ENCODE measurements at places on chromosomes 1 and 21.

DNA sequence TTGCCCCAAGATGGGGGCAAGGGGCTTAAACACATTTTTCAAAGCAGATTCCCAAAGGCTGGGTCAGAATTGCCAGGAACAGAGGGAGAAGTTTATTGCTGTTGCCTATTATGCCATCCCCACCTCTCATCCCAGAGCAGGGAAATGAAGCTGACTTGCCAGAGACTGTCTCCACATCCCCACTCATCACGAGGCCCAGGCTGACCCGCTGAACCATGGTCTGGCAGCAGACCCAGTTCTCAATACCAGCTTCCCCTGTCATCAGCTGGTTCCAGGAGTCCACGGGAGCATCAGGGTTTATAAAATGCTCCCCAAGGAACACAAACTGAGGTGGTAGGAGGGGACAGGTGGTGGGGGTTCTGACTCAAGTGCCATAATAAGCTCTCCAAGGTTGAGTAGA is 605.9 kb downstream of the NPHP4 start:
- H3K4me1 ChIP-seq: no peaks in the 10 kb centered on the region
- DNase-seq: no peak
- no peaks in the 10 kb centered on the region for H3K27me3 ChIP-seq
- H3K27ac ChIP-seq: no peak overlapping the region

DNA sequence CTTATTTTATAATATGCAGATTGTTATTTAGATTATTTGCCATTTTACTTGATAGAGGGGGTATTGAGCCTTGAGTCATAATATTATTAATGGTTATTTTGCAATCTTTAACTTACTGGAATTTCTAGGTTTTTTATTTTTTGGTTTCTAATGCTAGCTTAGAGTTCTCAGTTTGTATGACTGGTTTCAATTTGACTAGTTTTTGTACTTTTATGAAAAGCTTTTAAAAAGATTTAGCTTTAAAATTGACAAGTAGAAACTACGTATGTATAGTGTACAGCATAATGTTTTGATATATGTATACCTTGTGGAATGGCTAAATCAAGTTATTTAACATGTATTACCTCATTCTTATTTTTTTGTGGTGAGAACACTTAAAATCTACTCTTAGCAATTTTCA is 41.5 kb downstream of the CEP350 start:
- H3K4me3 ChIP-seq: no peak overlapping the region
- no peaks in the 10 kb centered on the region for H3K27me3 ChIP-seq
- peaks cover 23% of the 10 kb centered on the region for H3K4me1 ChIP-seq
- no peak overlapping the region for H3K27ac ChIP-seq
- peaks cover 48% of the 10 kb centered on the region for H3K36me3 ChIP-seq

DNA sequence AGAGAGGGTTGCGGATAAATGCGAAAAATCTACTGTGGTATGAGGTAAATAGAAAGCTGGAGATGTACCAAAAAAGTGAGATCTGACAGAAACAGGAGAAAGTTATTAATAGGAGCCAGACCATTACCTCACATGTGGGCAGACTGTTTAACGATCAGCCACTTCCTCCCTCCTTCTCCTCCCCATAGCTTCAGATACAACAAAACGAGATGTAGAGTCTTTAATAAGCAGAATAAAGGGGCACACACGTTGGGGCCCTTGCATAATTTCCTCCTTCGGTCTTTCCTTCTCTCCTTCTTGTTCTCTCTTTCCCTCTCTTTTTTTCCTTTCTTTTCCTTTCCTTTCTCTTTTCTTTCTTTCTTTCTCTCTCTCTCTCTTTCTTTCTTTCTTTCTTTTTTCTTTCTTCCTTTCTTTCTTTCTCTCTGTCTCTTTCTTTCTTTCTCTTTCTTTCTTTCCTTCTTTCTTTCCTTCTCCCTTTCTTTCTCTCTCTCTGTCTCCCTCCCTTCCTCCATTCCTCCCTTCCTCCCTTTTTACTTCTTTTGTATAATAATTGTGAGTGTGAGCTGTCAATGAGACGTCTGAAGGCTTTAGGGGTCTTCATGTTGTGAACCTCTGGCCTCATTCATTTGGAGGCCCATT is 242.1 kb downstream of the GRIK1 start:
- no peaks in the 10 kb centered on the region for H3K27me3 ChIP-seq
- no peaks in the 10 kb centered on the region for H3K36me3 ChIP-seq
- no peak overlapping the region for H3K4me3 ChIP-seq
- no peak overlapping the region for H3K27ac ChIP-seq
- H3K4me1 ChIP-seq: peaks cover 12% of the 10 kb centered on the region
- no peak for DNase-seq

- H3K27me3 ChIP-seq: no peaks in the 10 kb centered on the region
- H3K27ac ChIP-seq: no peak overlapping the region
- H3K36me3 ChIP-seq: no peaks in the 10 kb centered on the region
- H3K4me3 ChIP-seq: no peak overlapping the region
- no peaks in the 10 kb centered on the region for H3K4me1 ChIP-seq
- no peak for DNase-seq
Measured at GRCh38 chr1:211637066-211637465, 38.4 kb downstream of the NEK2 start.

DNA sequence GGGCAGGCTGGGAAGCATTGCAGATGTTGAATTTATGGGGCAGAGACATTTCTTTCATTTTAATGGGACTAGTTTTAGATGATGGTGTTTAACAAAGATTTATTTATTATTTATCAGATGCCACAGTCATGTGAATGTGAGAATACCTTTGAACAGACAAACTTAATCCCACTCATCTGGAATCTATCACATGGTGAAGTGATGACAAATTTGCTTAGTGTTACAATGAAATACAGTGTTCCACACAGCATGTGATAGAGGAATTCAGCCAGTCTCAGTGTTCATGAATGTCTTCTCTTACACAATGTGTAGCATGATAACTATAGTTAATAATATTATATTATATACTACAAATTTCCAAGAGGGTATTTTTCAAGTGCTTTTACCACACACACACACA is 1361.7 kb upstream of the B3GALT2 start:
- H3K4me1 ChIP-seq: no peaks in the 10 kb centered on the region
- DNase-seq: no peak
- H3K36me3 ChIP-seq: no peaks in the 10 kb centered on the region
- H3K4me3 ChIP-seq: no peak overlapping the region

GRCh38 chr1:172168597-172168872 is 251.9 kb upstream of the C1orf105 start:
- no peak overlapping the region for H3K4me3 ChIP-seq
- H3K36me3 ChIP-seq: no peaks in the 10 kb centered on the region
- DNase-seq: no peak
- no peaks in the 10 kb centered on the region for H3K27me3 ChIP-seq
- H3K4me1 ChIP-seq: no peaks in the 10 kb centered on the region
- no peak overlapping the region for H3K27ac ChIP-seq

- peaks cover 6% of the 10 kb centered on the region for H3K4me1 ChIP-seq
- DNase-seq: no peak
- H3K27me3 ChIP-seq: no peaks in the 10 kb centered on the region
- no peaks in the 10 kb centered on the region for H3K36me3 ChIP-seq
- H3K4me3 ChIP-seq: no peak overlapping the region
Measured at GRCh38 chr1:205237526-205238484, 10.1 kb downstream of the TMCC2 start.

DNA sequence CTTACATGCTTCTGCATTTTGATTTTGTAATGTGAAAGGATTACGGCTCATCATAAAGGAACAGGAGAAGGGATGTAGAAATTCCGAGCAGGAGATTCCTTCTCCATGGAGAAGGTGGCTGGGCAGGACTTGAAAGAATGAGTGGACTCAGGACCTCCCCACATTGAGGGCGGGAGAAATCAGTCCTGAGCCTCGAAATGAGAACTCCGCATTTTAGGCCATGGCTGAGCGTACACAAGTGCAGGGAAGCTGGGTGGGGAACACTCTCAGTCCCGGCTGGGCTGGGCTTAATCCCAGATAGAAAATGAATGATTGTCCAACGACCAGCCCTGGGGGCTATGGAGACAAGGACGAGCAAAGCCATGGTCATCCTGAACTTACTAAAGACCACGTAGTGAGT is 402.3 kb upstream of the POU3F1 start:
- H3K4me1 ChIP-seq: no peaks in the 10 kb centered on the region
- H3K4me3 ChIP-seq: no peak overlapping the region
- H3K36me3 ChIP-seq: no peaks in the 10 kb centered on the region
- no peaks in the 10 kb centered on the region for H3K27me3 ChIP-seq
- no peak overlapping the region for H3K27ac ChIP-seq
- no peak for DNase-seq

GRCh38 chr1:205568469-205569361 is 63.1 kb downstream of the ELK4 start:
- no peaks in the 10 kb centered on the region for H3K4me1 ChIP-seq
- no peaks in the 10 kb centered on the region for H3K36me3 ChIP-seq
- DNase-seq: no peak
- no peak overlapping the region for H3K4me3 ChIP-seq
- H3K27ac ChIP-seq: no peak overlapping the region

DNA sequence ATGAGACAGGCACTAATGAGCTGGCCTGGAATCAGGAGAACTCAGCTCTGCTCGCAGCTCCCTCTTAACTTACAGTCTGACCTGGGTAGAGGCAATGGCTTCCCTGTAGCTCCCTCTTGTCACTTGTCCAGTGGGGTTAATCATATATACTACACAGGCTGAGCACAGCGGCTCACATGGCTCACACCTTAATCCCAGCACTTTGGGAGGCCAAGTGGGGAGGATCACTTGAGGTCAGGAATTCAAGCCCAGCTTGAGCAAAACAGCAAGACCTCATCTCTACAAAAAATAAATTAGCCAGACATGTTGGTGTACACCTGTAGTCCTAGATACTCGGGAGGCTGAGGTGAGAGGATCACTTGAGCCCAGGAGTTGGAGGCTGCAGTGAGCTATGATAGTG is 4.2 kb downstream of the S100A6 start:
- DNase-seq: no peak

- no peaks in the 10 kb centered on the region for H3K36me3 ChIP-seq
- H3K27me3 ChIP-seq: no peaks in the 10 kb centered on the region
- no peak overlapping the region for H3K27ac ChIP-seq
- no peak for DNase-seq
Measured at GRCh38 chr1:57839067-57839466, 415.2 kb upstream of the DAB1 start.

- H3K4me1 ChIP-seq: no peaks in the 10 kb centered on the region
- H3K27ac ChIP-seq: no peak overlapping the region
- no peak overlapping the region for H3K4me3 ChIP-seq
- H3K27me3 ChIP-seq: no peaks in the 10 kb centered on the region
Measured at GRCh38 chr1:199489594-199489993, 537.9 kb upstream of the NR5A2 start.

DNA sequence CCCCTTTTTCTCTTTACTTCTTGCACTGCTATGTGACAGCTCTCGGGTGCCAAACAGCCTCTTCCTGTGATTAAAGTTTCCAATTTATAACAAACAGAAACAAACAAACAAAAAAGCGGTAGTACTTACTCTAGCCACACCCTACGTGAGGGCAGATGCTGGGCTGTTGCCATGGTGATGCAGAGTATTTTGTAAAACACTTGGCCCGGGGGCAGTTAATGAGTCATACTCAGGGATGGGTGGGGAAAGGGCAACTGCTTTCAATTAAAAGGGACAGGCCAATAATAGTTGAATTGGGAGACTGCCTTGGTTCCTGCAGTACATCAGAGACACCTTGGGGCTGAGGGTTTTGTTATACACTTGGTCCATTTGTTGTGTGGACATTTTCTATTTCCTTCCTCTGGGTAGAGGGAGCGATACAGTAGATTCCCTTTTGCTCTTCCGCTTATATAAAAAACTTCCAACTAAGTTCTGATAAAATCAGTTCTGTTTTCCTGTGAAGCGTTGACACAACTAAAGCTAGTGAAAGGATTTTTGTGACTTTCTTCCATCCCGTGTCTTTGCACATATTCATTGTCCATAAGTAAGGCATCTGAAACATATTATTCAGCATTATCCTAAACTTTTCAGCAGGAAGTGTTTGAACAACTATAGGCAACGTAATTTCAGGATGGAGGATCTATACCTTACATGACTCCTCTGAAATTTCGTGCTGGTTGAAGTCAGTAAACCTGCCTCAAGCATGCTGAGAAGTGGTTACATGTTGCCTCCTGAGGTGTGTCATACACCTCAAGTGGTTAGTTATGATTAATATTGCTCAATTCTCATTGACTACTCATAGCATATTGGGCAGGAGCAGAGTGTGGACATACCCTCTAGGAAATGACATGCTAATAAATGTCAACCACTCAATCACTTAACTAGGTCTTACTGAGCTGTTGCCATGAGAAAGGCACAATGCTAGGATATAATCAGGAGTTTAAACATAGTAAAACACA is 36.7 kb upstream of the THEM4 start:
- no peaks in the 10 kb centered on the region for H3K36me3 ChIP-seq
- no peak overlapping the region for H3K27ac ChIP-seq
- H3K27me3 ChIP-seq: no peaks in the 10 kb centered on the region

DNA sequence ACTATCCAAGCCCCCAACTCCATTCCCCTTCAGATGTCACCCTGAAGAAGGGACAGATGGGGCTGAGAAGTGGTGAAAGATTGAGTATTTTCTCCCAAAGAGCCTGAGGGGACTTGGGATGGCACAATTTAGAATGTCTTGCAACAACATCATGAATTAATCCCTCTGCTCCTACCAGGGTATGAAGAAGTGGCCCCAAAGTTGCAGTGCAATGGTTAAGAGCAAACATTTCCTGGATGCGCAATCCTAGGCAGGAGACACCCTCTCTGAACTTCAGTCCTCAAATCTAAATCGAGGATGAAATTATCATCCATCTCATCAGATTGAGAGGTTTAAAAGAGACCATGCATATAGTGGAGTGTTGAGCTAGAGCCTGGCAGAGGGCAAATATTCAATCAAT is 28.6 kb upstream of the CITED4 start:
- H3K36me3 ChIP-seq: no peaks in the 10 kb centered on the region
- no peak for DNase-seq
- H3K27me3 ChIP-seq: no peaks in the 10 kb centered on the region
- H3K4me1 ChIP-seq: no peaks in the 10 kb centered on the region
- H3K27ac ChIP-seq: no peak overlapping the region

- H3K36me3 ChIP-seq: no peaks in the 10 kb centered on the region
- H3K4me1 ChIP-seq: no peaks in the 10 kb centered on the region
- no peak within 1 kb of the TSS for H3K4me3 ChIP-seq
- H3K27me3 ChIP-seq: no peaks in the 10 kb centered on the region
- no peak for DNase-seq
Measured at GRCh38 chr1:47232187-47232874, at the start of gene TAL1. Gene TAL1 (minus strand): TSS chr1:47232225. CDS start chr1:47225888, 6,337 bp downstream.

GRCh38 chr1:189803364-189803763 is 674.3 kb downstream of the BRINP3 start:
- H3K27ac ChIP-seq: no peak overlapping the region
- no peaks in the 10 kb centered on the region for H3K27me3 ChIP-seq
- no peaks in the 10 kb centered on the region for H3K36me3 ChIP-seq
- H3K4me3 ChIP-seq: no peak overlapping the region
- no peaks in the 10 kb centered on the region for H3K4me1 ChIP-seq

GRCh38 chr21:27076025-27076424 is 109.1 kb upstream of the ADAMTS5 start:
- no peak overlapping the region for H3K4me3 ChIP-seq
- H3K27ac ChIP-seq: no peak overlapping the region
- H3K27me3 ChIP-seq: no peaks in the 10 kb centered on the region
- H3K36me3 ChIP-seq: no peaks in the 10 kb centered on the region

GRCh38 chr1:171292799-171293198 is 21.2 kb upstream of the FMO4 start:
- H3K27me3 ChIP-seq: no peaks in the 10 kb centered on the region
- no peak overlapping the region for H3K27ac ChIP-seq
- peaks cover 14% of the 10 kb centered on the region for H3K4me1 ChIP-seq
- no peak overlapping the region for H3K4me3 ChIP-seq
- no peaks in the 10 kb centered on the region for H3K36me3 ChIP-seq
